ENCODE measurements at places on chromosomes 5 and 9. TPM values are rescaled to one million over a fixed set of nuclear protein-coding genes. Genes with fewer than 3 reads are reported as not detected.

GRCh38 chr9:135127718-135128670, 40.5 kb downstream of the OLFM1 start:
- no peak for DNase-seq

MIGA2 gene
- total RNA-seq, result 10.2 TPM

RGS14 gene
- 16.0 TPM for total RNA-seq

PCDHB14 gene
- 2.7 TPM for total RNA-seq
